Putamen (tissue), 1 donor: ENCODE measurements at places on chromosomes 12 and 14.
A peak's percentile ranks its signal among the peaks of the same experiment; 100 is the strongest.

DNA sequence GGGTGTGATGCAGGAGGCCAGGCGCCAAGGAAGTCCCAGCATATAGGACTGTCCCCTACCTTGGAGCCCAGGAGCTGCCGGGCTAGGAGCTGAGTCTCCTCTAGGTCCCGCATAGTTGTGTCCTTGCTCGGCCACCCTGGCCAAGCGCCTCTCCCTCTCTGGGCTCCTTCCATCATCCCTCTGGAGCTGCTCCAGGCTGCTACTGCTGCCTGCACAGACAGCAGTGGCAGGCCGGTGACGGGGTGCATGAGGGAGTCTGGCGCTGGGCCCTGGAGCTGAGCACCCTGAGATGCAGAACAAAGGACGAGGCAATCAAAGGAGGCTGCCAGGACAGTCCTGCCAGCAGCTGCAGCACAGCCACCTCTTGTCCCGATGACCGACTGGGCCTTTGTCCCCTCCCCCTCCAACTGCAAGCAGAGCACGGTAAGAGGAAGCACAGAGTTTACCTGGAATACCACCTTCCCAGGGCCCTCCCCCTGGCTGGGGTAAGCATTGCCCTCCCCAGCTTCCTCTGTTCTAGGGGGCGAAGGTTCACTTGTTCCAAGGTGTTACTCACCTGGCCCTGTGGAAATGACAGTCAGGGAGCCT is 10.4 kb downstream of the DTX1 start:
- no peak for DNase-seq

- peak; percentile 86 for DNase-seq
Observed at GRCh38 chr12:6914246-6914946, at the start of gene ENO2. Gene ENO2, plus strand, starts transcription at chr12:6914580. Its CDS starts 1,253 bp downstream, at chr12:6915833.

GRCh38 chr14:102187568-102188001 is 47.9 kb downstream of the WDR20 start:
- no peak for DNase-seq

DNA sequence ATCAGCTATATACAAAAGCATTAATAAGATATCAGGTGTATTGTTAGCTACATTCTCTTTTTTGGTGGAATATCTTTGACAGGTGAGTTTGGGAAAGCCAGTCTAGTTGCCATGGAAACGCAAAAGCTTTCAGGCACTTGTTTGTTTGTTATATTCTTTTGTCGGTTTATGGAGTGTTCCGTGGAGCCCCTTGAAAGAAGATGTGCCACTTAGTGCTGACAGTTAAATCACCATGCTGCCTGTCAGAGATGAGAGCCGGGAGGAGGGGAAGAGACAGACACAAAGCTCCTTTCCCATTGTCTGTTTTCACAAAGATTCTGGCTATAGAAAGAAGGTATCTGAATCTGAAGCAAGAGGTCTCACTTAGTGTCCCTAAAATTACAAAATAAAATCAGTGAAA is 170.8 kb downstream of the SNAPC1 start:
- no peak for DNase-seq

GRCh38 chr12:11962860-11963259 is 107.9 kb upstream of the BCL2L14 start:
- DNase-seq = no peak

DNA sequence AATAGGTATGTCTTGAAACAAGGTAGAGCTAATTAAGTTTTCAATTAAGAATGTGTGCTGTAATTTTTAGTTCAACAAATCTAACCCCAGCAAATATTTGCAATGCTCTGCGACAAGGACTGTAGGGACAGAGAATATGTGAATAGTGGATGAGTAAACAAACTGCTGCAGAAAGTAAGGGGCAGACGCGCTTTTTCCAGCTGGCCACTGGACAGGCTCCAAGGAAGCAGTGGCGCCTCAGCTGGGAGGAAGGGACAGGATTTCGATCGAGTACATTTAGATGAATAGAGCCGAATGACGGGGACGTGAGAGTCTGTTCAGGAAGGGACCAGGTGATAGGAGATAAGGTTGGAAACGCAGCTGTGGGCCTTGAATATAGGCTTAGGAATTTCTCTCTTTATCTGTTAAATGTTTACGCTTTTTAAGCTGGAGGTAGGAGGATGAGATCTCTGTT is 69.3 kb downstream of the ELK3 start:
- DNase-seq = no peak

DNA sequence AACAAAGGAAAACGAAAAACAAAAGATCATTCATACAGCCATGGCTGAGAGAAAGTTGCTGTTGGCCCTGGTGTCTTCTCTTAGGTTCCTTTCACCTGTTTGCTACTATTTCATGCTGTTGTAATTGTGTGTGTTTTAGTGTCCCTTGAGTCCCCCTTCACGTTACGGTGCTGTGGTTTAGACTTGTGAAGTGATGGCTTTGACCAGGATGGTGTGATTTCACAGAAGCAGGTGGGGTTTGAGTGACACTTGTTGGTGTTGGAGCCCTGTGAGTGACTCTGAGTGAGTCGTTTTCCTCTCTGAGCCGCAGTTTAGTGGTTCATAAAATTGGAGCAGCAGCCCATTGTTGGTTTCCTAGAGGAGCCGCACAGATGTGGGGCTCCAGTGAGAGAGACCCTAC is 635.4 kb downstream of the VRK1 start:
- no peak for DNase-seq

DNA sequence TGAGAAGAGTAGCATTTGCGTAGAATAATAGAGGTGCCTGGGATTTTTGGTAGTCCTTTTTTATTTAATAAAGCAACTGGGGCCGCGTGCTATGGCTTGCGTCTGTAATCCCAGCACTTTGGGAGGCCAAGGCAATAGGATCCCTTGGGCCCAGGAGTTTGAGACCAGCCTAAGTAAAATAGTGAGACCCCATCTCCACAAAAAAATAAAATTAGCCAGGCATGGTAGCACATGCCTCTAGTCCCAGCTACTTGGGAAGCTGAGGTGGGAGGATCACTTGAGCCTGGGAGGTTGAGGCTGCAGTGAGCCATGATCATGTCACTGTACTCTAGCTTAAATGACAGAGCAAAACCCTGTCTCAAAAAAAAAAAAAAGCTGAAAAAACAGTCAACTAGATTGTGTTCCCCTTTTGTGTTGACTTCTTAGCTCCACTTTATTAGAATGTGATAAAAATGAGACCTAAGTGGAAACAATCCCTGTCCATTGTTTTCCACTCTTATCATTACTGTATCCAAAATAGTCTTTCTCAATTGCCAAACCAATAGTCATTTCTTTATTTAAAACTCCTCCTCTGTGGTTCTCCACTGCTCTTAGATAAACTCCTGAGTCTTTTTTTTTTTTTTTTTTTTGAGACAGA is 7.4 kb downstream of the PRKCH start:
- no peak for DNase-seq

DNA sequence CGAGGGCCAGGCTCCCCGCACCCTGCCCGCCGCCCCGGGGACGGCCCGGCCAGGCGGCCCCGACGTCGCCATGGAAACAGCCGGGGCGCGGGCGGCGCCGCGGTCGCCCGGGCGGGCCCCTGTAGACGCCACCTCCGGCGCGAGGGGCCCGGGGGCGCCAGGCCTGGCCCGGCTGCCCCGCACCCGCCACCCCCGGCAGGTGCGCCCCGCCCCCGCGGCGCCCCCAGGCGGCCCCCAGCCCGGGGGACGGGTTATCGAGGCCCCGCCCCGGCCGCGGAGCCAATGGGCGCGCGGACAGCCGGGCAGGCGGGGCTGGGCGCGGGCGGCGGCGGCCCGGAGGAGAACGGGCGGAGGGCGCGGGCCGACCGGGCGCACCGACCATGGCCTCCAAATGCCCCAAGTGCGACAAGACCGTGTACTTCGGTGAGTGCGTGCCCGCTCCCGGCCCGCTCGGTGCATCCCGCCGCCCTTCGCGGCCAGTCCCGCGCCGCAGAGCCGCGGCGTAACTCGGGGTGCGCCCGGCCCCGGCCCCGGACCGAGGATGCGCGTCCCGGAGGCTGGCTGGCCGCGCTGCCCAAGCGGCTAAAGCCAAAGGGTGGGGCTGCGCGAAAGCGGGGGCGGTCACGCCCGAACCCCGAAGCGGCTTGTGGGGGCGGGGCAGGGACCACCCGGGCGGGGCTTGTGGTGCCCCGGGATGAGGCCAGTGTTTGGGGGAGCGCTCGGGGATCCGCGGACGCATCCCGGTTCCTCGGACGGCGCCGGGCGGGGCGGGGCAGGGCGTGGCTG is at the start of gene CRIP2:
Gene CRIP2 (plus strand): TSS at position 339 of the 786 bp plus-strand sequence. CDS start 42 bp downstream, at position 381.
- no peak for DNase-seq

DNA sequence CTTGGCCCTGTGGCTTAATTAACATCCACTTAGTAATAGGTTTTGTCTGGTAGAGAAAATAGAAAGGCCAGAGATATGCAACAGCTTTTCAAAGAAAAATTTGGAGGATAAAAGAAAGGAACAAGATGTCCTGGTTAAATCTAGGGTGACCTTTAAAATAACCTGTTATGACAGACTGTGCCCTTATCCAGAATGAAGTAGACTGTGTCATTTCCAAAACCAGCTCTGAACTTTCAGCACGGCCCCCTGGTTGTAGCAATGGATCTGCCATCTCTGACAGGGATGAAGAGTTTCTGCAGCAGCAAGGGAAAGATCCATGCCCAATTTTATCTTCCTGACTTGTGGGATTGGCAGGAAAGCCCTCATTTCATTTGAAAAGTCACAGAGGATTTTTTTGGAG is 5.1 kb downstream of the PLEKHG7 start:
- DNase-seq = no peak

DNA sequence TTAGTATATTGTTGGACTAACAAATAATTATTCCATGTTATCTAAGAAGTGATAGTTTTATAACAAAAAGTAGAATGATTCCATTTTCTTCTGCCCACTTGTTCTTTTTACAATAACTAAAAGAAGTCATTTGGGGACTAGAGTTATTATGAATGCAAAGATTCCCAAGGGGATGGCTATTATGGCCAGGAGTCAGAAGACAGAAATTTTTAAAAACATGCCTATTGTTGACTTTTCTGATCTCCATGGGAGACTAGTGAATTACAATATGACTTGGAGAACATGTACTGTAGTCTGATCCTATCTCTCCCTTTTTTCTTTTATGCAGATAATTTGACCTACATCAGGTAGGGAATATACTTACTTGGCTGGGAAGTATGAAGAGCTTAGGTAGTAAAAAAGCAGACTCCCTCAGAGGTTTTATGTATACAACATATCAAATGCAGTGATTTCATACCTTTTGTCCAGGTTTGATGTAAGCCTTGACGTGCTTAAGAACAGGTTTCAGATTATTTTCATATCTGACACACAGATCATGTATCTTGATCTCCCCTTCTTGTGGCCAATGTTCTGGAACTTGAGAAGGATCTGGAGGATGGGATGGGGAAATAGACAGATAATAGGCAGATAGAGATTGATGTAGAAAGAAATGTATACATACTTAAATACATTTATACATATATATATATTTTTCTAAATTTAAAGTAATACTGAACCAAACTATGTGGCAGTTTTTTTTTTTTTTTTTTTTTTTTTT is 41.0 kb upstream of the KCNJ8 start:
- no peak for DNase-seq

DNA sequence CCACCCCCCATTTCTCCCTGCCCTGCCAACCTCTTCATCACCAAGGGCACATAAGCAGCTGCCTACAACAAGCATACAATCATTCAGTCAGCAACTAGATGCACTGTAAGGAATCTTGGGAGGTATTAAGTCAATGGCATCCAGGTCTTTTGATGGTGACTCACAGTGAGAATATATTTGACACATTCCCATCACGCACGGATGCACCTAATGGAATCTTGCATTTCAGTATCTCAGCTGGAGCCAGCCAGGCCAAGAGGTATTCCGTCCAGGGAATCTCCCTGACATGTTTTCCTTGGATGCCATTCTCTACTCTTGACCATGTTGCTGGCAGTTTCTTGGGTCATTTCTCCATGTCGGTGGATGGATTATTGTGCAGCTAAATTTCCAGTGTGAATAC is 73.9 kb upstream of the CAPRIN2 start:
- no peak for DNase-seq

GRCh38 chr14:26596543-26597061 is 1.2 kb downstream of the NOVA1 start:
- DNase-seq = peak; percentile 55

- no peak for DNase-seq
Observed at GRCh38 chr12:28027947-28028724, 55.6 kb upstream of the PTHLH start.

DNA sequence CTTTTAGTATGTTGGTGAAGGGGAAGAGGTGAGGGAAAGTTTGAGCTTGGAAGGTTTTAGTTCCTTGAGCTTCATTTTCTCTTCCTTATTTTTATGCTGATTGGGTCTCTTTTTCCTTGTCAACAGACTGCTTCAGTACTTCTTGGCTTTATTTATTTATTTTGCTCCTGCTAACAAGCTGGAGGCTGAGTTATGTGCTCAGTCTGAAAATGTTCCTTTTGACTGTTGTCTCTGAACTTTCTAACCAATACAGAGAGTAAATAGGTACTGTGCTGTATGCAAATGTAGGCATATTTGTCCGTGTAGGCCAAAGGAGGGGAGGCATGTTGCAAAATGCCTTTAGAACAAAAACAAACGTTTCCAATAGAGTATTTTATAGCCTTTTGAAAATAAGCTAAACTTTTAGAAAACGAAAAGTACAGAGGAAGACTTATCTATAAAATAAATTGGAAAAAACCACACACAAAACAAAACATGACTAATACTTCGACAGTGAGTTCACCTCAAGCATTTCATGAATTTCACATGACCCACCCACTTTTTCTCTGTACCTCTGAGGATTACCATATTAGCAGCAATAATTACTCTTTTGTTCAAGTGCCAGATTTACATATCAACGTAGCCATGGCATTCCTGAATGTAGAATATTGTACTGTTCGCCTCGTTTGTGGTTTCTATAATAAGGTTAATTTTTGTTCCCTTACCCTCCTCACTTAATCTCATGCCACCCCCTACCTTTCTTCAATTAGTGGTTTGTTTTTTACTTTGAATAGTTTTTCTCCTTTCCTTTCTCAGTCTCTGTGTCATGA is 4.7 kb upstream of the CREBL2 start:
- peak; percentile 40 for DNase-seq

- DNase-seq = no peak
Observed at GRCh38 chr12:3771853-3772252, 18.9 kb upstream of the CRACR2A start.

GRCh38 chr12:61161961-61162360 is 1098.2 kb upstream of the USP15 start:
- DNase-seq = no peak

DNA sequence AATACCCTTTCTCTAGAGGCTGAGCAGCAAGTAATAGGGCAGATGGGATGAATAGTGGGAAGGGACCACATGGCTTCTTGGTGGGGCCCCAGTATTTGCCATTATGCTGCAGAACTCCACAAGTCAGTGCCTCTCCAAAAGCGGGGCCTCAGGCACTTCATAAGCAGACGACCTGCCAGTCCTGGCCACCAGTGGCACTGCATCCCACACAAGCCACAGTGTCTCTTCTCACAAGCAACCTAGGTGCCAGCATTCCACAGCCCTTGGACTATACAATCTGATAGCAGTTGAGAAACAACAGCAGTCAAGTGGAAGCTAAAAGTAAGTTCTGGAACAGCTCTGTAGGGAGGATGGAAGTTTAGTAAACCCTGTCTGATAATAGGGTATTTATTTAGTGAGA is 4.2 kb upstream of the SLC8A3 start:
- no peak for DNase-seq

GRCh38 chr14:106204063-106204462 is 677.7 kb downstream of the TMEM121 start:
- no peak for DNase-seq
